Uterus (tissue), 4 donors: ENCODE measurements at places on chromosomes 1 and 21. TPM values are rescaled to one million over a fixed set of nuclear protein-coding genes. Genes with fewer than 3 reads are reported as not detected.
A peak's percentile ranks its signal among the peaks of the same experiment; 100 is the strongest.

Gene DNTTIP2
- 29.4 TPM for total RNA-seq

Gene C1orf116
- not detected for total RNA-seq

Gene PRDM2
- 41.5 TPM for total RNA-seq

Gene COQ8A
- 27.4 TPM for total RNA-seq

Gene DNASE2B
- total RNA-seq = not detected

Gene APP
- 397 TPM for total RNA-seq

DNA sequence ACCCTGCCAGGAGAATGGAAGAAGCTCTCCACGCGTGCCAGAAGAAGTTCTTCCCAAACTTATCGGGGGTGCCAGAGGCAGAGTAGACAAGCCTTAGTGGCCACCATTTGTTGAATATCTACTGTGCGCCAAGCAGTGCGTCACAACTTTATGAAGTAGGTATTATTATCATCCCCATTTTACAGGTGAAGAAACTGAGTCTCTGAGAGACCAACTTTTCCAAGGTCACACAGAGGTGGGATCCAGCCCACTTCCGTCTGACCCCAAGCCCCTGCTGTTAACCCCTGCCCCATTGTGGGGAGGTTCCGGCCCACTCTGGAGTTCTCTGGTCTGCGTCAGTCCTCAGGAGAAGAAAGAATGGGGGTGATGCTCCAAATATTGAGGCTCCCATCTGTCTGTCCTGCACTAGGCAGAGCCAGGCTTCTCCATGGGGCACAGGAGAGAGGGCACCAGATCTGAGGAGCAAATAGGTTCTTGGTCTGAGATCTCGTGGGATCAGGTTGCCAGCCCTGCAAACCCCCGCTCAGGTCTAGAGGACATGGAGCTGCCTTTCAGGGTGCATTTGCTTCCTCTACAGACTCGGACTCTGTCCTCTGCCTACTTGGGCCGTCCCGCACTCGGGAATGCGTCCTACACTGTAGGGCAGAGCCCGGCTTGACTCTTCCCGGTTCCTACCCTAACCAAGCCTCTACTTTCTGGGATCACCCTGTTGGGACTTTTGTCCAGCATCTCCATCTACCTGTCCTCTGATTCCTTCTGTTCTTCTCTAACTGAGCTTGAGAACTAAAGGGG, 2.1 kb downstream of the CDK18 start:
- DNase-seq = no peak

DNA sequence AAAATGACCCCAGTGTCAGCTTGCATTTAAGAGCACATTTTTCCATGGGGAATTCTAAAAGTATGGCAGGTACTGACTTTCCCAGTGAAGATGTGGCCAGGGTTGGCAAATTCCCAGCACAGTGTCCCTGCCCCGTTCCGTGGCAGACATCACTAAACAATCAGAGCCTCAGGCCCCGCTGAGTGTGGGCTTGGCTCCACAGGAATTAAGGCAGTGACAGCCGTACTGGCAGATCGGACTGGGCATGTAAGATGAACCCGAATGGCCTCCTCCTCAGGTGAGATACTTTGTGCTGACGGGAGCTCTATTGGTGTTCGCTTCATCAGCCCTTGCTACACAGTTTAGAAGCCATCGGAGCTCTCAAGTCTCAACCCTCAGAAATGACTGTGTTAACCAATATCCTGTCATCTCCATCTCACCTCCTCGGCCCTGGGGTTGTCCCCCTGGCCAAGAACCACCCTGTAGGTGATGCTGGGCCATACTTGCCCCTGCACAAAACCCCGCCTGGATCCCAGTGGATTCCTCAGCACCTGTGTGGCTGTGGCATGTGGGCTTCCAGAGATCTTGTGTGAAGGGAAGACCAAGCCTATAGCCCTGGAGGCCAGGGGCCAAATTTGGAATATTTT, 29.0 kb upstream of the ABCG1 start:
- DNase-seq = no peak

GRCh38 chr1:59046730-59047157, 250.2 kb upstream of the FGGY start:
- no peak for DNase-seq

DNA sequence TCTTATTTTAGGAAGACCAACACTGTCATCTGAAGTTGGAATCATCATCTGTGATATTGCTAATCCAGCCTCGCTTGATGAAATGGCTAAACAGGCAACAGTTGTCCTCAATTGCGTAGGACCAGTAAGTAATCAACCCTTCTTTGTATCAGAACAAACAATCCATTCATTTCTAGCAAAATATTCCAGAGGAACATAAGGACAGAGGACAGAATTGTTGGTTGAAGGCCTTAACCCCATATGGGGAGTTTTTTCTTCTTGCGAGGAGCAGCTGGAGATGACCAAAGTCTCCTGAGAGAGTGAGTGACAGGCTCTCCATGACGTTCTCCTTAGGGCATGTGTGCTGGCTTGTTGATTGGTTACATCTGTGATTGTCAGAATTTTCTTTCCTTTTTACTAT, 2.7 kb downstream of the SCCPDH start:
- DNase-seq = no peak

DNA sequence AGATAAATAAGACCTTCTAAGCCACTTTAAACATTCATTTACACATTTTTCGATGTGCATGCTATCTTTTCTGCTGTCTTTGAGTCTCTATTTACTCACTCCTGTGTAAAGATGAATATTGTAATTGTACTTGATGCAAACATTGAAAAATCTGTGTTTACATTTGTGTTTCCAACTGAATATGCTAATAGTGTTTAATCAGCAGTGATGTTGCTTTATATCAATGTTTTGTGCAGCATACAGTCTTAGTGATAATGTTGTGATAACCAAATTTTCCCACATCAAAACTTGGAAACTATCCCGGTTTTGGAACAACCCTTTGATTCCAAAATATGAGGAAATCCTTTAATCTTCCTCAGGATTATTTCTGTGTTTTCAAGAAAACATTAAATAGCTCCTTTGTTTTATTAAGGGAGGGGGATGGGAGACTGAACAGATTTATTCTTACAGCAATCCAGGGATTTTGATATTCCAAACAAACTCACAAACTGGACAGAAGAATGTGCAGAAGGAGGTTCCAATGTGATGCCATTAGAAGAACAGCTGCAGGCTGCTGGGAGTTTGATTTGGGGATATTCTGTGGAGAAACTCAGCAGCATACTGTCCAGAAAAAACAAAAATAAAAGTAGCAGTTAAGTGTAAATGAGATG, 248.0 kb downstream of the S1PR1 start:
- no peak for DNase-seq

- no peak for DNase-seq
Measured at GRCh38 chr1:161182214-161182613, 4.9 kb upstream of the B4GALT3 start.

DNA sequence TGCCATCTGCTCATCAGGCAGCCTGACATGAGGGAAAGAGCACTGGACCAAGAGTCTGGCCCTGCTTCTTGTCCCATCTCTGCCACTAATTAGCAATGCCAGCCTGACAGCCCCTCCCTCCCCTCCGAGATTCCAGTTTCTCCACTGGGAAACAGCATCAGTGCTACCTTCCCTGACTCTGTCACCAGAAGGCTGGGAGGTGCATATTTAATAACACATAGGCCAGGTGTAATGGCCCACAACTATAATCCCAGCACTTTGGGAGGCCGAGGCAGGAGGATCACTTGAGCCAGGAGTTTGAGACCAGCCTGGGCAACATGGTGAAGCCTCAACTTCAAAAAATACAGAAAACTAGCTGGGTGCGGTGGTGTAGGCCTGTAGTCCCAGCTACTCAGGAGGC, 41.2 kb upstream of the ZBTB40 start:
- no peak for DNase-seq

- no peak for DNase-seq
Measured at GRCh38 chr1:183912265-183912886, 107.5 kb downstream of the RGL1 start.

- DNase-seq = no peak
Measured at GRCh38 chr1:172900376-172900997, 150.3 kb downstream of the TNFSF18 start.

DNA sequence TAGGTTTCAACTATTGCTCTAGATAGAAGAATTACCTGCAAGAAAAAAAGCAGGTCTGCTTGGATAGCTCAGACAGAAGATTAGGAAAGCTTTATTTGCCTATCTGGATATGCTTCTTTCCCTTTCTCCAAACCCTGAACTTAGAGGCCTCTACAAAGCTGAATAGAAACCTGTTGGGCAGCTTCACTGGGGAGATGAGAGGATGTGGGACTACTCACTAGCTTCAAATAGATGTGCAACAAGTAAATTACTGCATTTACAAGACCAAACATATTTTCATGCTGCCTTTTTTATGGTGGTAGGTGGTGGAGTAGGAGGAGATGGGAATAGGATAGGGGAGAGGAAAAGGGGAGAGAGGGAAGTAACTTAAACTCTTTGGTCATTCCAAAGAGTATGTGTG, 6.4 kb downstream of the CLCA2 start:
- DNase-seq = no peak

GRCh38 chr1:2446394-2446793, 29.7 kb upstream of the PLCH2 start:
- no peak for DNase-seq

DNA sequence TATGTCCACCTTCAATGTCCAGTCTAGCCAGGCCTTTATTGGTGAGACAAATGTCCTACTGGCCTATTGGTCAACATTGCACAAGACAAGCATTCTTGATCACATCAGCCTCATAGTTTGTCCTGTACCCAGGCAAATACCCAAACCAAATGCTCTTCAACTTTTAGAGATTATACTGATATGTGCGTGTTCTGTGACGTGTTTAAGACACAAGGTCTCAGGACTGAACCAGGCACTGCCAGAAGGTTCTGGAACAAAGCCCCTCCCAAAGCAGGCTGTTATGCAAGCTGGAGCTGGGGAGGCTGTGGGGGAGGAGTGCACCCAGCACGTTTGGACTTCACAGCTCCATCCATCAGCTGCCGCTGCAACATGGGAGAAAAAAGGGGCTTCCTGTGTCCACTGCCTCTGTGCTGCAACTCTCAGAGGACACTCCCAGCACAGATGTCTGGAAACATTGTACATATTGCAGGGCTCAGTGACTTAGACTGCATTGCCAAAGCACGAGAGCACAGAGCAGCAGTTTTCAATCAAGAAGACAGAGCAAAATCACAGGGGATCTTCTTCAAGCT, 45.9 kb downstream of the NID1 start:
- DNase-seq = peak; percentile 90

GRCh38 chr1:178358456-178358855, 138.3 kb downstream of the CLEC20A start:
- DNase-seq = no peak
